IPS DF 19.7 (cell line): ENCODE measurements at places on chromosomes 7 and 10.

- DNase-seq, result no peak
Observed at GRCh38 chr7:122136639-122137245, 7.3 kb downstream of the AASS start.

DNA sequence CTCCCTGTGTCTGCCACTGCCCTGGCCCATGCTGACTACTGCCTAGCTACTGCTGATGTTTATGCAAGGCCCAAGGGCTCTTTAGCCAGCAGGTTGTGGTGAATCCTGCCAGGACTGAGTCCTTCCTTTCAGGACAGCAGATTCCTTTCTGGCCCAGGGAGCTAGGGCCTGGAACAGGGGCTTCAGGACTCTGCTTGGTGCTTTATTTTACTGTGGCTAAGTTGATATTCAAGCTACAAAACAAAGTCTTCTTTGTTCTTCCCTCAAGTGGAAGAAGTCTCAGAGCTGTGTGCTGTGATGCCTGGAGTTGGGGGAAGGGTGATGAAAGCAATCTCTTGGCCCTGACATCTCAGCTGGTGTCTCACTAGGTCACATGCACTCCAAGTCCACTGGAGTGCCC, 66.2 kb upstream of the NME8 start:
- no peak for DNase-seq

- no peak for DNase-seq
Observed at GRCh38 chr10:43230909-43231522, 35.8 kb downstream of the RASGEF1A start.

DNA sequence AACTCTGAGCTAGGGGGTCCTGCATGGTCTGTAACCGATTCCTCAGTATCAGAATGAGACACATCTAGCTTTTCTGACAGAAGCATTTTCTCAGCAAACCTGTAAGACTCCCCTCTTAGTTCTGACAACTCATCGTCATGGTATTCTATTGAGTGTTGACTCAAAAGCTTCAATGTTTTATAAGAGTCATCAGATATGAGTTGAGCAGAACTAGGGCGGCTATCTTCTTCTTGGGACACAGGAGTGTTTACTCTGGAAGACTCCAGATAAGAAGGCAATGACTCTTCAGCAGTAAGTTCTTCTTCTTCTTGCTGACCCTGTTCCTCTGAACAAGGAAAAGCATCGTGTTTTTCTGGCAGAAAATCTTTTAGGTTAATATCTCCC, 167.0 kb upstream of the CCDC6 start:
- no peak for DNase-seq

DNA sequence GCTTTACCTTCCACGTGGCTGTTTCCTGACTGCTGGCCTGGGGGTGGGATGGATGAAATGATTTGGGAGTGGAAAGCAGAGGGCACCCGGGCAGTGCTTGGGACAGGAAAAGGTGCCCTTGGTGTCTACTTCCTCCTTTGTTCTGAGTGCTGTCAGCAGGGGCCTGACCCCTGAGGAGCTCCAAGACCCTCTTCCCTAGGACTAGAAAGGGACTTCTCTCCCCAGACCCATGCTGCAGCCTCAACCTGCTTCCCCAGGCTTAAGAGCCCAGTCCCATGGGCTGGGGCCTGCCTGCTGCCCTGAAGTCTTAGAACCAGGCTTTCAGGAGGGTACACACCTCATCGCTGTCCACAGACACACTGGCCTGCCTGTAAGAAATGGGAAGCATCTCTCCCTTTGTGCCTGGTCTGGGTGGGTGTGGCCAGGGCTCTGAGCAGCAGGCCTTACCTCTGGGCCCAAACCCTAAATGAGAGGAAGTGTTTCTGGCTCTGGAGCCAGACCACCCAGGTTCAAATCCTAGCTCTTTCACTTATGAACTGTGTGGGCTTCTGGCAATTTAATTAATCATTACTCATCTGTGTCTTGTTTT, 12.9 kb downstream of the CDH23 start:
- no peak for DNase-seq
